ENCODE measurements at places on chromosomes 6 and 20.
A peak's percentile ranks its signal among the peaks of the same experiment; 100 is the strongest.

GRCh38 chr6:37456126-37456525 is 23.1 kb downstream of the CMTR1 start:
- DNase-seq, result peak; percentile 76

GRCh38 chr20:2558581-2559278 is 22.4 kb downstream of the TMC2 start:
- no peak for DNase-seq

DNA sequence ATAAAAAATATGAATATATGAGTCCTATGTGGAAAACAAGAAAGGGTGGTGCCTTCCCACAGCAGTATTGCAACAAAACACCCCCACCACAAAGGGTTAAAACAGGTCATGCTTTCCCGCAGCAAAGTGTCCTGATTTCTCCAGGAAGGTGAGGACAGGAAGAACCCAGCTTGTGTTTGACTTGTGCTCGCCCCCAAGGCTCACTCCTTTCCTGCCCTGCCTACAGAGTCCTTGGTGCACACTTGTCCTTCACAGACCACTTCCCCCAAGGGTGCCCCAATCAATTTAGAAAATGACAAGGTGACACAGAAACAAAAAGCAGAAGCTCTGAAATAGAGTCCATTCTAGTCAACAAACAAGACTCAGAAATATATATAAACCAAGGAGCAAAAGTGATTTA is 237.4 kb downstream of the PTPRK start:
- DNase-seq, result no peak

DNA sequence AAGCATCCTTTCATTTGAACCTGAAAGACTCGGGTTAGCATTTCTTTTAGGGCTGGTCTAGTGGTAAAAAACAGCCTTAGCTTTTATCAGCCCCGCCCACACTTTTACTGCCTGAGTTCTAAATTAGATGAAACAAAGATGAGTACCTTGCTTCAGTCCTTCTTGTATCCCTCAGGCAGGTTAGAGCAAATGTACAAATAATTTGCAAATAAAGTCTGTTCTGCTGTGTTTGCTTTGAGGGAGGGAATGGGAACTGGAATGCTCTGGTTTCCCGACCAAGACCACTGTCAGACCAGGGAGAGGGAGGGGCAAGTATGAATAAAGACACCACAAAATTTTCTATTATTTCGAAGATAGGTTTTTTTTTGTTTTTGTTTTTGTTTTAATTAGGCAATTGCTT is 85.5 kb upstream of the FLRT3 start:
- no peak for DNase-seq

- DNase-seq, result no peak
Observed at GRCh38 chr6:142236691-142237090, 65.1 kb upstream of the ADGRG6 start.

GRCh38 chr20:13249118-13249797 is 28.2 kb downstream of the ISM1 start:
- DNase-seq, result no peak

DNA sequence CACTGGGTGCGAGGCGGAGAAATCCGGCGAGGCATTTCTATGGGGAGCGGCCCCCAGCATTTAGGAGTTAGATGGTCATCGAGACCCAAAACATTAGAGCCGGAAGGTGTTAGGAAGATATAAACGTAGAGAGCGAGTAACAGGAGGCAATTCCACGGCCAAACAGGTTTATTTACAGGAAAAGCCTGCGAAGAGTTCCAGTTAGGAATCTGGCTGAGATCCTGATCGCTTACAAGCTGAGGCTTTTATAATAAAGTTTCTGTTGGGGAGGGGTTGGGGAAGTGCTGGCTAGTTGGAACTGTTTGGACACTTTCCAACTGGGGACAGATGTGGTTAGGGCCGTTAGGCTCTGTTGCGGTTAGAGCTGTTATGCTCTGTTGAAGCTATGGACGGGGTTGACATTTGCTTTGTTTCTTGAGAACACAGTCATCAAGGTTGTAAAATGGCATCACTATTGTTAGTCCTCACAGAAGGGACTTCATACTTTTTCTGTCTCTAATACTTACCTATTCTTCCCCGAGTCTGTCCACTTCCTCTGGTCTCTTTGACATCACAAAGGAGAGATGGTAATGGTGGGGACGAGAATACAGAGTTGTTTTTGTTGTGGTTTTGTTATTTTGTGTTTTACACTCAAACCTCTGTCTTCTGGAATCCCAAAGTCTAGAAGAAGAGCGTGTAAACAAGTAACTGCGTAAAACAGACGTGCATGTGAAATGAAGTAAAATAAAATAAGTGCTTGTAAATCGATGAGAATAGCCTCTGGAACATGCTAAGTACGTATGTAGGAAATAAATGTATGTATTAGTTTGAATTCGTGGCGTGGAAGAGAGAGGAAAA is 554 bp upstream of the ZSCAN31 start:
- DNase-seq, result peak; percentile 51

- no peak for DNase-seq
Observed at GRCh38 chr6:103404799-103405198, 1454.9 kb downstream of the HACE1 start.

DNA sequence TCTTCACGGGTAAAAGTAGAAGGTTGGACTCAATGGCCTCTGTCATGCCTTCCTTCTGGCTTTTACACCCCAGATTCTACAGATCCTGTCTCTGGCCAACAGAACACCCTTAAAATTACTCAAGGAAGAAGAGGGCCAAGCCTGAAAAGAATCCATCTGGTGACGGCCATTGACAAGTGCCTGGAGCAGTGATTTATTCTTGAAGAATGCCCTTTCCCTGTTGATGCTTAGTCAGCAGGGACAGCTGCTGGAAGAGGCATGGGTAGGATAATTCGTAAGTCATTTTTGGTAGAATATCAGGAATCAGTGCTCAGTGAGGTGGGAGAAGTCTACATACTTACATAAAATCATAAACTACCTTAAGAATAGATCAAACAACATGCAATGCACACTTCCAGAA is 397.9 kb downstream of the SAMD5 start:
- peak; percentile 93 for DNase-seq

GRCh38 chr6:90820436-90820835 is 233.6 kb upstream of the MAP3K7 start:
- no peak for DNase-seq

- DNase-seq, result no peak
Observed at GRCh38 chr6:18203786-18204185, 48.6 kb downstream of the KDM1B start.

- no peak for DNase-seq
Observed at GRCh38 chr6:67898875-67899274, 736.2 kb upstream of the ADGRB3 start.

DNA sequence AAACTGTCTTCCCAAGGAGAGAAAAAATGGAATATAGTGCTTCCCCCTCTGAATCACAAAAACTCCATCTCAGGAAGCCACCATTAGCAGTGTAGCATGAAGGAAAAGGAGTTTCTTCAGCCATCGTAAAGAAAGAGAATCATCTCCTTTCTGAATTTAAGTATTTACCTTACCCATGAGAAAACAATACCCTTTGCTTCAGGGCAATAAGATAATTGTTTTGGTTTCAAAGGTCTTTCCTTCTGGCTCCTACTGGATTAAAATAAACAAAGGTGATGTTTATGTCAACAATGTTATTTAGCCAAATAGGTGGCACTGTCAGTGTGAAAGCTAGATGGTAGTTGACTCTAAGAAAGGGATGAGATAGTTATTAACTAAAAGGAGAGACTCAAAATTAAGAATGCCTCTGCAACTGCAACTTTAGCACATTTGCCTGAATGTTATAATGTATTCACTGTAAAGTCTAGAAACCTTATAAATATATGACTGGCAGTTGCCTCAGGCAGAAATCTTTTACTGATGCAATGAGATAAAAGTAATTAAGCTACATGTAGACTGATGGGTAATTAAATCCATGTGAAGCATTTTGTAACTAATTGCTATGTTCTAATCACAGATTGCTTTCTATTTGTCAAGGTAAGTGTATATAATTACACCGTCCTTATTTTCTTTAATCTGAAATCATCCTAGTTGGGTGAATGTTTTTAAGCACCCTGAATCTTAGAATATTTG is 399.0 kb downstream of the CDKAL1 start:
- no peak for DNase-seq

DNA sequence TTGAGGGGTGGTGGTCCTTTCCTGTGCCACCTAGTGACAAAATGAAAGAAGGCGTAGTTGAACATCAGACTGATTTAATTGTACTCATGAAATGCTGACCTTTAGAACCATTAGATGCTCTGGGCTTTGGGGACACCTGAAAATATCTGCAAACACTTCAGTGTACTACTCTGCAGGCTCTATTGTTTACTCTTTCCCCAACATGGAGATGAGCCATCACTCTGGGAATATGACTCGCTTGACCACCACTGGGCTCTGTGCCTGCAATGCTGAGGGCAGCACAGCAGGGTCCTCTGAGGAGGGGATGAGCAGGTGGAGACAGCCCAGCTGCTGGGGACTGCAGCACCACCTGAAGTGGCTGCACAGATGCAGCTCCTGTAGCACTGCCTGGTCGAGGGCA is 74.8 kb upstream of the SLC24A3 start:
- DNase-seq, result no peak

DNA sequence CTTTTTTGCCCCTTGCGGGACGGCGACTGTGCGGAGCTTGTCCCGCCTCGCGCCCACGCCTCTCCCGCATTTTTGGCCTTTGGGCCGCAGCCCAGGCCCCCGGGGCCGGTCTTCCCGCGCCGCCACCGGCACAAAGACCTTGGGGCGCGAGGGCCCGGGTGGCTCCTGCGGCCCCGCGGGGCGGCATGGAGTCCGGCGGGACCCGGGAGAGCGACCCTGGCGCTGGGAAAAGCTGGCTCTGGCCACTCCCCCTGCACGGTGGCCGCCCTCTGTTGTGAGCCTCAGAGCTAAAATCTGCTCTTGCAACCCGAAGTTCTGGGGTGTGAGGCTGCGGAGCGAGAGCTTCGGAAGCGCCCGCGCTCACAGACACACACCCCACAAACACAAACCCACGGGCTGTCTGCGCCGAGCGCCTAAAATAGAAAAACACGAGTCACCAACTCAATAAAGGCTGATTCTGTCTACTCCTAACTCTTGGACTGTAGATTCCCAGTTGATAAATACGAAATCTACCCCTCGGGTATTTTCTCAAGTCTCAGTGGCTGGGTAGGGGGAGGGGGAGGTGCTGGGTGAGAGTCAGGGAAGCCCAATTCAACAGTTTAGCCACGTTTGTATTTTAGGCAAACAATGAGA is 496 bp upstream of the BEND3 start:
- peak; percentile 42 for DNase-seq

- peak; percentile 98 for DNase-seq
Observed at GRCh38 chr6:135922174-135922573, 70.7 kb downstream of the PDE7B start.

GRCh38 chr6:54262971-54263370 is 45.3 kb upstream of the TINAG start:
- DNase-seq, result no peak

GRCh38 chr6:151773382-151773781 is 34.1 kb upstream of the ESR1 start:
- no peak for DNase-seq

GRCh38 chr20:49118307-49118706 is 69.8 kb downstream of the STAU1 start:
- no peak for DNase-seq

GRCh38 chr6:79536585-79536953 is 661 bp downstream of the LCA5 start:
- no peak for DNase-seq

DNA sequence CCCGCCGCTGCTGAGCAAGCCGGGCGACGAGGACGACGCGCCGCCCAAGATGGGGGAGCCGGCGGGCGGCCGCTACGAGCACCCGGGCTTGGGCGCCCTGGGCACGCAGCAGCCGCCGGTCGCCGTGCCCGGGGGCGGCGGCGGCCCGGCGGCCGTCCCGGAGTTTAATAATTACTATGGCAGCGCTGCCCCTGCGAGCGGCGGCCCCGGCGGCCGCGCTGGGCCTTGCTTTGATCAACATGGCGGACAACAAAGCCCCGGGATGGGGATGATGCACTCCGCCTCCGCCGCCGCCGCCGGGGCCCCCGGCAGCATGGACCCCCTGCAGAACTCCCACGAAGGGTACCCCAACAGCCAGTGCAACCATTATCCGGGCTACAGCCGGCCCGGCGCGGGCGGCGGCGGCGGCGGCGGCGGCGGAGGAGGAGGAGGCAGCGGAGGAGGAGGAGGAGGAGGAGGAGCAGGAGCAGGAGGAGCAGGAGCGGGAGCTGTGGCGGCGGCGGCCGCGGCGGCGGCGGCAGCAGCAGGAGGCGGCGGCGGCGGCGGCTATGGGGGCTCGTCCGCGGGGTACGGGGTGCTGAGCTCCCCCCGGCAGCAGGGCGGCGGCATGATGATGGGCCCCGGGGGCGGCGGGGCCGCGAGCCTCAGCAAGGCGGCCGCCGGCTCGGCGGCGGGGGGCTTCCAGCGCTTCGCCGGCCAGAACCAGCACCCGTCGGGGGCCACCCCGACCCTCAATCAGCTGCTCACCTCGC is 1.5 kb downstream of the ARID1B start:
- peak; percentile 47 for DNase-seq

DNA sequence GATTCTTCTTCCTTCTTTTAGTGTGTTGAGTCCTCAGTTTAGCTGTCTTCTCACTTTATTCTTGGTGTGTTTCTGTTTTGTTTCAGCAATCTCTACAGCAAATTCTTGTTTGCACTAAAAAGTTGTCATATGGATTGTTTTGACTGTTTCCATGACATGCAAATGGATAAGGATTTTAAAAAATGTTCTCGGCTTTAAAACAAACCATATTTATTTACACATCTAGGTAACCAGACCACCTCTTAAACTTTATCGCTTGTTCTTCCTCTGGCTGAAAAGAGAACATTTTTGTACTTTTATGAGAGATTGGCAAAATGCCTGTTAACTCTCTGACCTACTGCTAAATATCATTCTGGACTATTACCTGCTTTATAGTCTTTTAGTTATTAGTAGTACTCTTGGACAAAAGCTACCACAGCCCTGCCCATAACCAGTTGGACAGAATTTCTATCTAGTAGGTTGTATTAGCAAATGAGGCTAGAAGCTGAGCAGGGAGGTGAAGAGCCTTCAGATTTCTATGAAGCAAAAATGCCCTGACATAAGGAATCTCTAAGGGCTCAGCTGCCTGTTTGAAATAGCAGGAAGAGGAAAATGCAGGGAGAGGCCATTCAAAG is 268.3 kb downstream of the CD109 start:
- DNase-seq, result no peak

- no peak for DNase-seq
Observed at GRCh38 chr6:126429866-126430265, 90.0 kb downstream of the CENPW start.

GRCh38 chr20:47789764-47790579 is 4.7 kb upstream of the SULF2 start:
- peak; percentile 53 for DNase-seq

DNA sequence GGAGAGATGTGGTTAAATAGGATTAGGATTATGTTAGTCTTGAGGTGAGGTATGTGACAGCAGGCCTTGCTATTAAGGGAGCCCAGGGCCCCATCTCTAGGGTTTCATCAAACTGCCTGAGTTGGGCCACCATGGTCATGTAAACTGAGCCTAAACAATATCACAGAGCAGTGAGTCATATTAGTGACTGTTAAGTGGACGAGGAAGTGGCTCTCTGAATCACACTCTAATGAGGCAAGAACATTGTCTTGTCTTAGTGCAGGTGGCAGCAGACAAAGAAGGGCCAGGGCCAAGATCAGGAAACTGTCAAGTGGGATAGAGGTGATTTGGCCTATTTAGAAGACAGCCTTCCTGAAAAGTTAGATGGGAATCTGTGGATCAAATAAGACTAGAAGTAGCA is 23.1 kb downstream of the ENPP3 start:
- peak; percentile 58 for DNase-seq

Measured in LHCN-M2 (cell line).